Stimulated activated CD4-positive, alpha-beta T cell treated with anti-CD3 and anti-CD28 coated beads, Interleukin-1b, Interleukin-23, amount 100 ng/mL, for 1 hour (primary cell): ENCODE measurements at places on chromosomes 1 and 21.

DNA sequence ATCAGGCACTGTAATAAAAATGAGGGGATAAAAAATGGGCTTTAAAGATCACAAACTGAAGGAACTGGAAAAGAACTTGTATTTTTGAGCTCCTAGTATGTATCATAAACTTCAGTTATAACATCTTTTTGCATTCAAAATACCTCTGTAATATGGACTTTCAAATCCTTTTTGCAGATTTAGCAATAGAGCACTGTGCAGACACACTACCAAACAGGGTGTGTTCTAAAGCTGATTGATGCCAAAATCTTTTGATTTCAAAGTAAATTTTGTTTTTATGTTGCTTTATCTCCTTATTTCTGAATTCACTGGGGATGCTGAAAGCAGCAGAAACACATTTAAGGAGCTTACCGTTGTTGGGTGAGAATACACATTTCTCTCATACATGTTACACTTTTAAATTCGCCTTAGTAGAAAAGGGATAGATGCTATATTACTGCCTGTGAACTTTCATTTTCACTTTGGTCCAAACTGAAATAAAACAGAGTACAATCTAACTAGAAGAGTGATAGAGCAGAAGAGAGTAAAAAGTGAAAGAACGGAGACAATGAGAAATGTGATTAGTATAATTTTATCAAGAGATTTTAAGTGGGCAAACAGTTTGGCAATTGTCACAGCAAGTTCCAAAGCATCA lies 1126.6 kb downstream of the BRINP3 start:
- DNase-seq, result no peak

GRCh38 chr1:94538243-94538827 lies 3.2 kb downstream of the F3 start:
- no peak for DNase-seq

GRCh38 chr21:17585875-17586450 lies 26.7 kb downstream of the BTG3 start:
- DNase-seq, result no peak

DNA sequence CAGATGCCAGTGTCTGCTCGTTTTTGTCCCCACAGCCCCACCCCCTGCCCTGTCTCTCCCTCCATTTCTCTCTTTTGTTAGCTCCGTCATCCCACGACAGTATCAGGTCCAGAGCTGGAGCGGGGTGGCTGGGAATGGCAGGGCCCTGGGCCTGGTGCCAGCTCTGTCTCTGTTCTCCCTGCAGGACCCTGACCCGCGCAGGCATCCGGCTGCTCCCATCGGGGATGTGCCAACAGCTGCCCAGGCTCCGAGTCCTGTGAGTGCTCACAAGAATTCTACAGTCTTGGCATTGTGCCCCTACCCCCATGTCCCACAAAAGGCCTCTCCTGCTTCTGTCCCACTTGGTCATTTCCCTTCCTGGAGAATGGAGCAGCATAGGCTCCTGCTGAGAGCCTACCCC lies 37.4 kb downstream of the UBE2T start:
- no peak for DNase-seq

- no peak for DNase-seq
These were observed 329.9 kb upstream of the GREM2 start for GRCh38 chr1:240941701-240942370.

GRCh38 chr1:170730438-170730837 lies 66.5 kb downstream of the PRRX1 start:
- DNase-seq, result no peak

- DNase-seq, result no peak
These were observed 14.4 kb upstream of the C8B start for GRCh38 chr1:56979986-56980755.

- no peak for DNase-seq
These were observed 187.9 kb downstream of the VAV3 start for GRCh38 chr1:107776900-107777663.
